ENCODE measurements at places on chromosomes 4 and X.

GRCh38 chrX:50771382-50771781, 42.6 kb downstream of the SHROOM4 start:
- DNase-seq, result no peak

GRCh38 chr4:68372588-68372987, 22.7 kb upstream of the YTHDC1 start:
- no peak for DNase-seq

GRCh38 chrX:110383414-110383813, 24.8 kb downstream of the RTL9 start:
- no peak for DNase-seq

DNA sequence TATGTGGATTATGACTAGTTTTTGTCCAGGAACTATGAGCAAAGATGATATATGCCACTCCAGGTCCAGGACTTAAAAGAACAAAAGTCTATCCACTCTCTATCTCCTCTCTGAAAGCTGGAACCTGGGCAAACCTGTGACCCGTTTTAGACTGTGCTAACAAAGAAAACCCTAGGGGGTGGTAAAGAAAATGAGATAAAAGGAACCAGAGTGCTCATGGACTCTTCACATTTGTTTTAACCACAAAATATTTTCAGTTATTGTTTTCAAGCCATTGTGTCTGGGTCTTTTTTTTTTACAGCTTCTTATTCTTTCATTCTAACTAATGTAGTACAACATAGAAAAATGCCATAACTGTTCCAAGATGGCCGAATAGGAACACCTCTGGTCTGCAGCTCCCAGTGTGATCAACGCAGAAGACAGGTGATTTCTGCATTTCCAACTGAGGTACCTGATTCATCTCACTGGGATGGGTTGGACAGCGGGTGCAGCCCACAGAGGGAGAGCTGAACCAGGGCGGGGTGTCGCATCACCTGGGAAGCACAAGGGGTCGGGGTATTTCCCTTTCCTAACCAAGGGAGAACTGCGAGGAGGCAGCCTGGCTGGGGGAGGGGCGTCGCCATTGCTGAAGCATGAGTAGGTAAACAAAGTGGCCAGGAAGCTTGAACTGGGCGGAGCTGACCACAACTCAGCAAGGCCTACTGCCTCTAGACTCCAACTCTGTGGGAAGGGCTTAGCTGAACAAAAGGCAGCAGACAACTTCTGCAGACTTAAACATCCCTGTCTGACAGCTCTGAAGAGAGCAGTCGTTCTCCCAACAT, 45.1 kb downstream of the CHM start:
- DNase-seq, result peak; percentile 64

- no peak for DNase-seq
These were observed 592.4 kb downstream of the GLUD2 start for GRCh38 chrX:121639781-121640180.

DNA sequence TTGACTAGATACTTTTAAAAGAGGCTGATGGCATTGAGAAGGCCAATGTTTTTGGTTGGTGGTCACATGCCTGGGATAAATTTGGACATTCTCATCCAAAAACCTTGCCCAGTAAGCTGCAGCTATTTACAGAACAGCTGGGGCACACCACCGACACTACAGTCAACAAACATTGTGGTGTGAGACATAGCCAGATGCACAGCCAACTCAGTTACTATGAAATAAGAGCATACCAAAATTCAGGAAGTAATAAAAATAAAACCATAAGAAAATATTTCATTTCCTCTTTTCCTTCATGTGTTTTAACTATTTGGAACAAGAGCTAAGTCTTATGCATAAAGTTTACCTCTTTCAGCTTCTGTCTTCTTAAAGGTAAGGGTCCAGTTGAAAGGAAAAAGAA, 8.8 kb downstream of the PPM1K start:
- no peak for DNase-seq

DNA sequence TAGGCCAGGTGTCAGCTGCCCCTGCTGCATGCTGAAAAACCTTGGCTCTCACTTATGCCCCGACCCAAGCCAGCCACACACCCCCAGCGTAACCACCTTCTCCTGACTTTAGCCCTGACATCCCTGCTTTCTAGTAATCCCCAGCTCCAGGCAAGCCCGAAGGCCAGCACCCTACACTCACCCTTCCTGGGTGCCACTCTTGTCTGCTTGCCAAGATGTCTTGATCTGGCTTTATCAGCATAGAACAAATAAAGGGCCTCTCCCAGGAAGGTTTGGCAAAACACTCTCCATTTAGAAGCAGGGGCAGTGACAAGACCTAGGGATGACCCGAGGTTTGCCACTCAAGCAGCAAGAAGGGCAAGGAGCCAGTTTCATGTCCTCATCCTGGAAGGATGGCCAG, 6.8 kb upstream of the MAP9 start:
- no peak for DNase-seq

DNA sequence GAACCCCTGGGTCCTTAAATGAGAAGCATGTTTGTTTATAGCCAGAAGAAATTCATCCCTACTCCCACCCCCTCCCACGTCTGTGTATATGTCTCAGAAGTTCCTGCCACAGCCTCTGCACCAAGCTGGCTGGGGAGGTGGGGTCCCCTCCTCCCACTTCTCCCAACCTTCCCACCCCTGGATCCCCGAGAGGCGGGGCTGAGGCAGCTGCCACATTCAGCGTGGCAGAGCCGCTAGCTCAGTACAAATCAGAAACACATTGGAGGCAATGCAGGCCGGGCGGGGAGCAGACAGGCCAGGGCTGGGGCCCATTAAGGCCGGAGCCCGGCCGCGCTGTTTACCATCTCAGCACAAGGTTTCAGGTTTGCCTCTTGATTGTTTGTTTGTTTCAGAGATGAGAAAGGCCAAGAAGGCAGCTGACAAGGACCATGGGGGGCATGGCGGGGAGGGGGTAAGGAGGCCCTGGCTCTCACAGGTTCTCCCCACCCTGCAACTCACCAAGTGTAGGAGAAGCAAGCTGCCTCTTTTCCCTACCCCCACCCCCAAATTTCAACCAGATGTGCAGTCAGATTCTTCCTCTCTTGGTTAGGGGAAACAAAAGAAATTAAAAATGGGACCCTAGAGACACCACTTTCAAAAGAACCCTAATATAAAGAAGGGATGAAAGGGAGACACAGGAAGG, 22.3 kb downstream of the PJA1 start:
- peak; percentile 23 for DNase-seq

DNA sequence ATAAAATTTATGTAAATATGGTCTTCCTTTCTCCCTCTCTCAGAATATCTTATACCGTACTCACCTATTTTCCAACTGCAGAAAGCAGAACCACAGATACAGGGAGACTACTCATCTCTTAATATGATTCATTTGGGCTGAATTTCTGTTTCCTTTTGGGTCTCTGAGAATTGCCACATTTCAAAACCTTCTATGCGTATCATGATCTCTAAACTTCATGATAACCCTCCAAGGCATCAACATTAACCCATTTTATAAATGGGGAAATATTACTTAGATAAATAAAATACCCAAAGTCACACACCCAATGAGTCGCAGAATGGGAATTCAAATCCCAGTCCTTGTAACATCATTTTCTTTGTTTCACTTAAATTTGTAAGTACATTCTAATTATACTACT, 16.6 kb upstream of the PRDM8 start:
- DNase-seq, result no peak

DNA sequence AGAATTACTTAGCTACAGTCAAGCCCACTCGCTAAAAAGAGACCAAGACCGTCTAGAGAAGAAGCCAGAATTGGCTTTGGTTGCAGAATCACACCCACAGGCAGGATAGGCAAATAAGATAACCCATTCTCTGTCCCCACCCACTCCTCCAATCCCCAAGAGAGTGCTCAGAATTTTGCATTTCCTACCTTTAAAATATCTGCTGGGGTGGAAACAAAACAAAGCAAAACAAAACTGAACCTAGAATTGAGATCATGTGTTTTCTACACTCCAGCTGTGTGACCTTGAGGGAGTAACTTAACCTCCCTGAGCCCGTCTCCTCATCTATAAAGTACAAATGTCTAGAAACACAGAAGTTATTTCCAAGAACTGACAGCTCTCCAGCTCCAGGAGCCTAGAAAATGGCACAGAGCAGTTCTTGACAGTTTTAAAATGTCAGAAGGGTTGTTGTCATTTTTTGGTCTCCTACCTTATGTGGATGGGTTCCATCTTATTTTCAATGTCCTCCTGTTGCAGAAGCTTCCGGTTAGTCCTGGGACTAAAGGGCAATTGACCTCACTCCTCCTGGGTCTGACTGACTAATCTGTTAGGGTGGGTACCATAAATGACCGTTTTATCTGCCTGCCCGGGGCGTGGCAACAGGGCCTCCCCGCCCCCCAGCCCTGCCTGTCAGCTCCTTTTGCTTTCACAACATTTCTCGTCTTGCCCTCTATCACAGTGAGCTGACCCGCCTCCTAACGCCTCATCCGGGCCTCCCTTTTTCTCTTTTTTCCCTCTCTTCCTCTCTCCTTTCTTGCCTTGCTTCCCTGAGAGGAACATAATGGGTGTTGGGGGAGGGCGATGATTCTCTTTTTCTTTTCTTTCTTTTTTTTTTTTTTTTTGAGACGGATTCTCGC, 114.0 kb downstream of the RBM47 start:
- peak; percentile 16 for DNase-seq

- no peak for DNase-seq
These were observed 1.8 kb downstream of the CD99L2 start for GRCh38 chrX:150896632-150897031.

- DNase-seq, result no peak
These were observed 5.5 kb upstream of the OPRPN start for GRCh38 chr4:70392057-70392776.

GRCh38 chr4:153905231-153905630, 116.3 kb upstream of the SFRP2 start:
- no peak for DNase-seq

- no peak for DNase-seq
These were observed 26.3 kb upstream of the ADGRL3 start for GRCh38 chr4:61173799-61174198.

- no peak for DNase-seq
These were observed 57.3 kb upstream of the SHISA3 start for GRCh38 chr4:42339935-42340406.

DNA sequence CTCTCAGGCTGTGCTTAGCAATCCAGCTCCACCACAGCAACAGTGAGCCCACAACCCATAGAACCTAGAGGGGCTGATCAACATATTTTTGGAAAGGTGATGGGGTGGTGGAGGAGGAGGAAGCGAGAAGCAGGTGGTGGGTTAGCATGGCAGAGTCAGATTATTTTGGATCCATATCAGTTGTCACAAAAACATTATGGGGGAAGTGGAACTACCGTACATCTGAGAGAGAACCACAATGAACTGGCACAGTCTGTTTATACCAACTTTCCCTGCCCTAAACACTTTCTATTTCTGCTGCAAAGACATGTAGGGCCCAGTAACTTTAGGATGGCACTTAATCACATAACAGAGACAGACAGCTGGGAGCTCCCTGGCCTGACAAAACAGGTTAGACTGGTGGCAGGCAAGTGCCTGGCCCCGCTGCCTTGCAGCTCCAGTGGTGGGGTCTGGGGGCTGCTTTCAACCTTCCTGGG, 4.3 kb downstream of the SLC9A7 start:
- no peak for DNase-seq

- DNase-seq, result no peak
These were observed 12.1 kb downstream of the HTRA3 start for GRCh38 chr4:8281519-8282133.

DNA sequence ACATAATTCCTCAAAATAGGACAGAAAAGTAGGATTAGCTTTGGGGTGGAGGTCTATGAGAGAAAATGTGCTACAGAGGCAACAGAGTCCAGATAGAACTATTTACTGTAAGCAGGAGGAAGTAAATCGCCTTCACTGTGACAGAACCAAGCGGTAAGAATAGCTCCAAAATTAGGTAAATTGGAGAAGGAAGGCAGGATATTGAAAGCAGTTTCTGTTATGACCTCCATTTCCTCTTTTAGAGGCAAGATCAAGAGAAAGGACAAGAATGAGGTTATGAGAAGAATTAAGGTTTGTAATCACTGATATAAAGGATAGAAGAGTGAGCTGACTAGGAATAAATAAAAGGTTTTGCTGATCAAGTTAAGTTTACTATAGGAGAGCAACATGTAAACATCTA, 44.1 kb upstream of the NEUROG2 start:
- no peak for DNase-seq

DNA sequence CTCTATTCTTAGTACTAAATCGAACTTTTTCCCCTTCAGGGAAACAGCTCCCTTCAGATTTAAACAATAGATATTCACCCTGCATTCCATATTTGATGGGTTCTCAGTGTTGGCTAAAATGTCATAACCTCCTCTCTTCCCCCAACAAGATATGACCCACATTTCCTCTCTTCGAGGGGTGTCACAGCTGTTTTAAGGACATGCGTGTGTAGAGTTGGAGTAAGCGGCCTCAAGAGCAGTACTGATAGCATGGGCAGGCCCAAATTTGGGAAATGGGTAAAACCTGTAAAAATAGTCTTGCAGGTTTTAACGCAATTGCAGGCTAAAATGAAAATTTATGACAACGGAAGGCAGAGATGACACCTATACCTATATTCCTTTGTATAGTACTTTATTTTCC, 28.7 kb downstream of the SAT1 start:
- DNase-seq, result no peak

- DNase-seq, result no peak
These were observed 45.4 kb upstream of the PNPLA4 start for GRCh38 chrX:7972586-7972985.

DNA sequence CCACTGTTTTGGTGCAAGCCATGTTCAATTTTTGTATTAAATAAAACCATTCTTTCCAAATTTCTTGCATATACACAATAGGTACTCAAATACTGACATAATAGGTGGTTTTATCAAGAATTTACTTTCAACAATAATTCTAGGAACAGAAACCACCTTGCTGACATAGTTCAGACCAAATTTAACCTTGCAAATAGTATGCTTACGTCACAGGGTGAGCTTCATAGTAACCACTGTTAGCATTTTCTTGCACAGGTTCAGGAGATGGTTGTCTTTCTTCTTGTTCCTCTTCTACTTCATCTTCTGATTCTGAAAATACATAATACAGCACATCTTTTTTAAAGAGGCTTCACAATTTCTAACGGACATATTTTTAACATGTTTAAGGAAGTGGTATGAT, 17.6 kb downstream of the G3BP2 start:
- DNase-seq, result no peak

DNA sequence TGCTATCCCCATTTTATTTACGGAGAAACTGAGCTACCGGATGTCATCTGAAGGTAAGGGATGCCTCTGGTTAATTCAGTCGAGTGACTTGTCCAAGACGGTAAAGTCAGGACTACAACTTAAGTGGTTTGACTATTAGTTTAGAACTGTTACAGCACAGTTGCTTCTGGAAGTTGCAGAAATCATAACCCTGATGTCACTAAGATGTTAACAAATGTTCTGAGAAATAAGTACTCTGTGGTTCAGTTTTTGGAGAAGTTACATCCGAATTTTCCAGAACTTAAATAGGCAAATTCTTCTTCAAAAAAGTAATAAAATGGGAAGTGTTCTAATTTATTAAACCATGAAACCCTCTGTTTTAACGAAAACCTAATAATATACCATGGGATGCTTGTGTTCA, 3.1 kb downstream of the PPA2 start:
- no peak for DNase-seq

Data from nephron progenitor cell (in vitro differentiated cells).